ENCODE measurements at places on chromosomes 16 and 17.

DNA sequence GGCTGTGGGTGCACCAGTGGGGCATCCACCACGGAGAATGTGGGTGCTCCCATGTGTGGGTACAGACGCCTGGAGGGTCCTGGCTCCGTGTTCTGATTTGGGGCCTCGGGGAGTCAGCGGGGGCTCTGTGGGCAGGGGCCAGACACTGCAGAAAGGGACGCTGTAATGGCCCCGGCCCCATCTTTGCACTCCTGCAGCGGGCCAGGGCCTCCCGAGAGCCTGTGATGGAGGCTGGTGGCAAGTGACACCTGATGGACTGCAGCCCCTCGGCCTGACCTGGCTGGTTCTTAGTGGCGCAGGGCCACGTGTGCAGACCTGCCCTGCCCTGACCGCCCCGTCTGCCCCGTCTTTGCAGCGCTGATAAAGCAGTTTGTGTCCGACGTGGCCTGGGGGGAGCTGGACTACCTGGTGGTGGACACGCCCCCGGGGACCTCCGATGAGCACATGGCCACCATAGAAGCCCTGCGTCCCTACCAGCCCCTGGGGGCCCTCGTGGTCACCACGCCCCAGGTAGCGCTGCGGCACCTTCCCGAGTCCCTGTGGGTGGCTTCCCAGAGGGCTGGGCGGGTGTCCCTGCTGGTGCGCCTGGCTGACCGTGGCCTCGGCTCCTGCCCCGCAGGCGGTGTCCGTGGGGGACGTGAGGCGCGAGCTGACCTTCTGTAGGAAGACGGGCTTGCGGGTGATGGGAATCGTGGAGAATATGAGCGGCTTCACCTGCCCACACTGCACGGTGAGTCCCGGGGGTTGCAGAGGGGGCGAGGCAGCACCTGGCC lies 4.7 kb downstream of the NUBP2 start:
- no peak for DNase-seq

- no peak for DNase-seq
Measured at GRCh38 chr17:44005527-44006271, 1.3 kb downstream of the NAGS start.

DNA sequence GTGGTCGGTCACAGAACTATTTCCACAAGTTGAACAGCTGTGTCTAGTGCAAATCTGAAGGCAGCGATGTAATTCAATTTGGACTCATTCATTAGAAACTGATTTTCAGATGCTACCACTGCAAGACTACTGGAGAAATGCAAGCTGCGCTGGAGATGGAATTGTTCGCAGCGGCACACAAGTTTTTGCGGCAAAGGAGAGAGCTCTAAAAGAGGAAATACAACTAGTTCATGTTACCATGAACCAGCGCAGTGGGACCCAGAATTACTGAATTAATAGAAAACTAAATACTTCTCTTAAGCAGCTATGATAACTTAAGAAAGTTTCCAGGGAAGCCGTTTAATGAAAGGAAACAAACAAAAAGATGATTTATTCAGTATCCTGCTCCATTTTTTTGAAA lies 1.9 kb downstream of the CREBBP start:
- no peak for DNase-seq

GRCh38 chr16:69579783-69580481 lies 14.2 kb downstream of the NFAT5 start:
- no peak for DNase-seq

- DNase-seq = no peak
Measured at GRCh38 chr17:4836221-4836620, 3.1 kb downstream of the MINK1 start.

DNA sequence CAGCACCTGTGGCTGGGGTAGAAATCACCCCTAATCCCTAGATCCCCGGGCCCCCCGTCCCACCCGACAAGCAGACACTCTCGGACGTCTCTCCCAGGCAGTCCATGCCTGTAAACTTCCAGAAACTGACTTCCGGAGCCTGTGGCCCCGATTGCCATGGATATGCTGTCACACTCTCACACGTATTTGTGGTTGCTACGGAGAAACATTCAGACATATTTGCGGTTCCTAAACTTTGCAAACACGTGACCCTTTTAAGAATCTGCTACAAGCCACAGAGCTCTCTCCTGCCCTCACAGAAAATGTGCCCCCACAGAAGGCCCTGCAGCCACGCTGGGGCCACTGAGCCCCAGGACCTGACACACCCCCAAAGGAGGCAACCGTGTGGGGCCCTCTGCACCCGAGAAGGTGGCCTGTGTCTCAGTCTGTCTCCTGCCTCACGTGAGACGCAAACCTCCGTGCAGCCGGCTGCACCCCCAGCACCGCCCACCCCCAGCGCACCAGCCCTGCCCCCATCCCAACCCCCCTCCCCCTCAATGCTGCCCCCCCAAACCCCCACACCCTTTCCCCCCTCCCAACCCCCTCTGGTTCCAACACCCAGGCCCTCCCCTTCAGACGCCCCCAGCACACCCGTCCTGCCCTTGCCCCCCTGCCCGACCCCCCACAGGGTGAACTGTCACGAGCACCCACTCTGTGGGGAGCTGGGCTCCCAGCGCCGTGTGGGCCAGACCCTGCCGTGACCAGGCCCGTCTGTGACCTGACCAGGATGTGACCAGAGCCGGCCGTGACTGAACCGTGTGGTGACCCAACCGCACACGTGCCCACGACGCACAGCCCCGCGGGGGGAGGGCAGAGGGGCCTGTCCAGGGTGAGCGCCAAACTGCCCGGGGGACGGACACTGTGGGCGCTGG lies 66.3 kb upstream of the METRNL start:
- DNase-seq = no peak

DNA sequence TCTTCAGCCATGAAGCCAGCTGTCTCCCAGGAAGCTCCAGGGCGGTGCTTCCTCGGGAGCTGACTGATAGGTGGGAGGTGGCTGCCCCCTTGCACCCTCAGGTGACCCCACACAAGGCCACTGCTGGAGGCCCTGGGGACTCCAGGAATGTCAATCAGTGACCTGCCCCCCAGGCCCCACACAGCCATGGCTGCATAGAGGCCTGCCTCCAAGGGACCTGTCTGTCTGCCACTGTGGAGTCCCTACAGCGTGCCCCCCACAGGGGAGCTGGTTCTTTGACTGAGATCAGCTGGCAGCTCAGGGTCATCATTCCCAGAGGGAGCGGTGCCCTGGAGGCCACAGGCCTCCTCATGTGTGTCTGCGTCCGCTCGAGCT lies 14.1 kb downstream of the STH start:
- no peak for DNase-seq

DNA sequence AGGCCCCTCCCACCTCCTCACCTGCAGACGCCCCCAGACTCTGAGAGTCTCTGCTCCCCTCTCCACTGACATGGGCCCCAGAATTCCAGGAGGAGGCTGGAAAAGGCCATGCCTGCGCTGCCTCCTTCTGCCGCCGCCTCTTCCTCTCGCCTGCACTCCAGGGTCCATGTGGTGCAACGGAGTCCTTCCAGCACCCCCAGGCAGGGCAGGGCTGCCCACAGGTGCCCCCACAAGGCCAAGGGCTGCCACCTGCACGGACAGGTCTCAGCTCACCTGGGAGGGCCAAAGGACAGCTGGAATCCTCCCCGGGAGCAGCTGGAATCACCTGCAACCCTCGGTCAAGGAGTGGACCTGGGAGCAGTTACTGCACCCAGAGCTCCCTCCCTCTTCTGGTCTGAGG lies 194.9 kb downstream of the RBFOX3 start:
- no peak for DNase-seq

GRCh38 chr16:69595127-69596036 lies 29.6 kb downstream of the NFAT5 start:
- peak; percentile 8 for DNase-seq

- no peak for DNase-seq
Measured at GRCh38 chr17:73841431-73842060, 197.3 kb upstream of the SDK2 start.

- no peak for DNase-seq
Measured at GRCh38 chr17:80413771-80414507, 1.0 kb upstream of the ENDOV start.

DNA sequence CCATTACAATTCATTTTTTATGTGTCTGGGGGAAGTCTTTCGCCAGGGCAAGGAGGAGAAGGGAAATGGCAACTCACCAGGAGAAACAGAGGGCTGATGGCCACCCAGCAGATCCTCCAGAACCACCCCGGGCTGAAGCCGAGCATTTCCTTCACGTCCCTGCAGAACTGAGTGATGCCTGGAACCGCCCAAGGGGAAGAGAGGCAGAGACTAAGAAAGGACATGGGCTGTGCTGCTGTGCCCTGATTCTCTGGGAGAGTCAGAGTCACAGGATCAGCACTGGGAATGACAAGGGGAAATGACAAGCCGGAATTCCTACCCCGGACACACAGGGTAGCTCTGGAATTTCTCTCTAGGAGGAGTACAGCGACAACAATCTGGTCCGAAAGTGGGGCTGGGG lies 27.8 kb downstream of the SLC6A4 start:
- DNase-seq = no peak

DNA sequence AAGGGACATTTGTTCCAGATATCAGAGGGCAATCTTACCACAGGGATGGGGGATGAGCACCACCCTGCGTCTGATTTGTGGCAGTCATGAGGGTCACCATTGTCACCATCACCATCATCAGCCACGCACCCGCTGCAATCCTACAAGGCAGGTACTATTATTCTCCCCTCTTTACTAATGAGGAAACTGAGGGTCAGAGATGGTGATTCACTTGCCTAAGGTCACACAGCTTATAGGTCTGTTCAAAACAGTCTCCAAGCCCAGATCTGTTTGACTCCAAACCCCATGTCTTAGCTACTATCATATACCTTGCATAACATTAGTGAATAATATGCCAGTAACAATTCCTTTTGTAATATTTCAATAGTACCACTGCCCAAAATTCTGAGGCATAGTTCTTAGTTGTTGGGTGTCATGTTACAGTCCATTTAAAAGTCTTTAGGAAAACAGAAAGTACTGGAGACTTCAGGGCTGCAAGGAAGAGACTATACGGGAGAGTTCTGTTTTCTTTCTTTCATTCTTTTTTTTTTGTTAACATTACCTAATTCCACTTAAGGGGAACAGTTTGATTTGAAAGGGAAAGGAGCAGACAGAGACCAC lies 166.4 kb downstream of the C16orf95 start:
- DNase-seq = no peak

GRCh38 chr17:7383742-7384488 lies 3.0 kb downstream of the TNK1 start:
- no peak for DNase-seq

DNA sequence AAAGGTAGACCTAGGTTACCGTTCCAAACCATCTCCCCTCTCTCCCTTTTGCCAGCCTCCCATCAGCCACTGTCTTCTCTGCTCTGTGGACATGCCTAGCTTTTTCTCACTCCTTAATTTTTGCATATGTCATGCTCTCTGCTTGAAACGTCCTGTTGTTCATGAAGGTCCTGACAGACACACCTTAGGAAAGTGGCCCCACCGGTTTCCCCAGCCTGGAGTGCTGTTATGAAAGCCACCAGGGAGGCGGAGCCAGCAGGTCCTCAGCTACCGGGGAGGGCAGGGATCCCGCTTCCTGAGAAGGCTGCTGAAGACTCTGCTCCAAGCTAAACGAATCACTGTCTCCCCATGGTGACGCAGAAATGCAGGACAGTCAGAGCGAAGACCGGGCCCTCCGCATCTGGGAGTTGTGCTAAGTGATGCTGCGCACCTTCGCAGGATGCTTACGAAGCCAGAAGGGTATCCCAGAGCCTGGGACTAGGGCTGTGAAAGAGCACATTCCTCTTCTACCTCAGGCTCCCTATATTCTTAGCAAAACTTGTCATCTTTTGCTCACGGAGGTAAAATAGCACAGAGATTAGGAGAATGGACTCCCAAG lies 2.3 kb upstream of the SLC16A11 start:
- no peak for DNase-seq

GRCh38 chr17:27585792-27586191 lies 45.2 kb upstream of the LGALS9 start:
- no peak for DNase-seq

DNA sequence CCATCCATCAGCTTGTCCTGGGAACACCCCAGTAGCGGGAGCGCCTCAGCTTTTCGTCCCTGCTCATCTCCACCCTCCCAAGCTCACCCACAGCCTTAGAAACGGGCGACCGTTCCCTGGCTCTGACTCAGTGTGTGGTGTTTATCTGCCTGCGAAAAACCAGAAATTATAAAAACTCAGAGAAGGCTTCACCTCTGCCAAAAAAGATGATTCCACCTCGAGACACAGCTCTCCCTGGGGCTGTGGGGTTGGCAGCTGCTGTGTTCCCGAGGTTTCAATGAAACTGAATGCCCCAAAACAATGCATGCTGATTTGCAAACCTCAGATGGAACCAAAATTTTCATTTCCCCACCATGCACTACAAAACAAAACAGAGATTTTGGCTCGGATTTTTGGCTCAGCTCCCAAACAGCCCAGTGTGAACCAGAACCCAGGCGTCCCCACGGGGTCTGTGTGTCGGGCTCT lies 62.4 kb upstream of the MED9 start:
- DNase-seq = no peak

- no peak for DNase-seq
Measured at GRCh38 chr17:50268743-50269275, 5.5 kb upstream of the TMEM92 start.

DNA sequence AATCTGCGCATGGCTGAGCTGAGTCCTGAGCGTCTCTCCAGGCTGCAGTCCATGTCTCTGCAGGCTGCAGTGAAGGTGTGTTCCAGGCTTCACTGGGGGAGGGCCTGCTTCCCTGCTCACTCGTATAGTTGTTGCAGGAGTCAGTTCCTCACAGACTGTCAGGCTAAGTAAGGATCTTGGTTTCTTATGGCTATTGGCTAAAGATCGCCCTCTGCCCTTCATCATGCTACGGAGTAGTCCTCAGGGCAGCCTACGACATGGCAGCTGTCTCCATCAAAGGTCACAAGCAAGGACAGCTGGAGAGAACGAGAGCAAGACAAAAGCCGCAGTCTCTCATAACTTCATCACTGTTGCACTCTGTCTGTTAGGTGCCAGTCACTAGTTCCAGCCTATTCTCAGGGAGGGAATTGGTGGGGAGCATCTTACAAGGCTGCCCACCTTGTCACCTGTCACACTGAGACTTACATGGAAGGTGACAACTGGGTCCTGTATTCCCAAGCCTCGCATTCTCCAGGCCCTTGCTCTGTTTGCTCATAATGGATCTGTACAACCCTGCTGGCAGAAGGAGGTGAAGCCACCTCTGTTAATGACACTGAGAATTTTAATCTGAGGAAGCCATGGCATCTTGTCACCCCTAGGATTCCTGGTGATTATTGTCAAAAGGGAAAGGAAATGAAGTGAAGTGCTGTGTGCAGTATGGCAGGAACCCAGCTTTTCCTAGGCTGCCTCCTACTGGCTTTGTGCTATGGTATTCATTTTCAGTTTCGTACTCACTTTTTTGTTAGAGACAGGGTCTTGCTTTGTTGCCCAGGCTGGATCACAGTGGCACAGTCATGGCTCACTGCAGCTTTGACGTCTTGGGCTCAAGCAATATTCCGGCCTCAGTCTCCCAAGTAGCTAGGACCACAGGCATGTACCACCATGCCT lies 43.4 kb downstream of the MFSD11 start:
- no peak for DNase-seq

- peak; percentile 47 for DNase-seq
Measured at GRCh38 chr17:8041249-8041928, 2.5 kb downstream of the ALOX15B start.

- no peak for DNase-seq
Measured at GRCh38 chr17:320139-320538, 32.5 kb downstream of the RPH3AL start.

All from Panc1 (cell line).